Testis (tissue), 5 donors: ENCODE measurements at places on chromosomes 1 and 21. TPM values are rescaled to one million over a fixed set of nuclear protein-coding genes. Genes with fewer than 3 reads are reported as not detected.

RCSD1 gene
- total RNA-seq, result 13.8 TPM

C1orf87 gene
- 12.6 TPM for total RNA-seq

FGR gene
- total RNA-seq, result 10.0 TPM

GABRD gene
- 18.1 TPM for total RNA-seq

SH3BGR gene
- total RNA-seq, result 16.7 TPM

RNF223 gene
- 0.31 TPM for total RNA-seq

BECN2 gene
- total RNA-seq, result not detected

LAD1 gene
- 0.37 TPM for total RNA-seq

CD52 gene
- not detected for total RNA-seq

- DNase-seq, result no peak
Observed at GRCh38 chr1:65230731-65231481, 78.4 kb upstream of the DNAJC6 start.

DNA sequence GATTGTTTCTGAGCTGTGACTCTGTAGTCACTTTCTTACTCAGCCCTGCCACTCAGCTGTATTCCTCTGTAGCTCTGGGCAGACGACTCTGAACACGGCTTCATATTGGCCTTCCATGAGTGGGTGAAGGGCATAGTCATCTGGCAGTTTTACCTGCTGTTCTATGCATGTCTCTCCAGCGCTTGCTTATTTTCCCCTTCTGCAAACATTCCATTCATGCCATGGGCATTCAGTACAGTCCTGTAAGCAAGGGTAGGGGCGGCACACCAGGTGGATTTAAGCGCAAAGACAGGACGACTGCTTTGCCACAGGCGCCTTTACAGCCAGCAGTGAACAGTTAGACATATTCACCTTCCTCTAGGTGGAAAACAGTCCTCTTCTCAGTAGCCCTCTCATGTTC is 4.4 kb upstream of the WDR26 start:
- no peak for DNase-seq

DNA sequence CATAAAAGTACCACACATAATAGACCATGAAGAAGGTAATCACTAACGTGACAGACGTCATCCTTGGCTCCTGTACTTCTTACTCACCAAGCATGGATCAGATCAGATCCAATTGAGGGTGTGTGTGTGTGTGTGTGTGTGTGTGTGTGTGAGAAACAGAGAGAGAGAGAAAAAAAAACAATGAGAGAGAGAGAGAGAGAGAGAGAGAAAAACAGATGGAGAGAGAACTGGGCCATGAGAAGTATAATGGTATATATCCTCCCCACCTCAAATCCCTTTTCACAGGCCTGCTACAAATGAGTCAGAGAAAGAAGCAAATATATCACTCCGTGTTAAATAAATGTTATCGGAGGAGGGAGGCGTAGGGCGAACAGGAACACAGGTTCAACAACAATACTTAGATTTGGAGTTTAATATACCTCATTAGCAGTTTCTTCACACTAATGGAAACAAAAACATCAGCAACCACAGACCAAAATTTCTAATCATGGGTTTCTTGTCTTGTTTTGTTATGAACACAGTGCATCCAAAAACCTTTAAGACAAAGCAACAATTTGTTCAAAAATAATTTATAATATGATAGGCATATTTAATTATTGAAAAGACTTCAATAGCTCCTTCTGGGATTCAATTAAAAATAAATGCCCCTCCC is 45.3 kb downstream of the TIAM1 start:
- no peak for DNase-seq

- no peak for DNase-seq
Observed at GRCh38 chr21:42975886-42976608, 1.7 kb downstream of the PKNOX1 start.

- DNase-seq, result no peak
Observed at GRCh38 chr1:7732331-7732730, 38.8 kb upstream of the VAMP3 start.

DNA sequence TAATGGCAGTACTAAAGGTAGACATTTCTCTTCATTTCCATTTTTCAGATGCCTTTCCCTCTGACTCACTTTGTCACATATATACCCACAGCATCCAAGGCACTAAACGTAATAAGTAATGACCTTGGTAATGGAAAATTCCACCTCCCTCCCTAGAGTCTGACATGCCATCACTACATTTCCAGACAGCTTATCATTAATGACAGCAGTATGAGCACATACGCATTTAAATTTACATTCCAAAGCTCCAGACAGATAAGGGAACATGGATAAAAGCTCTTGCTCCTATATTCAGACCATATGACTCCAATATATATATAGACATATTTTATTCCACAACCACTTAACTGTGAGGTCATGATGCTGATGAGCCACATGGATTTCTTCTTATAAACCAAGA is 191.7 kb upstream of the GORAB start:
- DNase-seq, result no peak

GRCh38 chr1:109898842-109899241 is 11.8 kb upstream of the CSF1 start:
- DNase-seq, result no peak

DNA sequence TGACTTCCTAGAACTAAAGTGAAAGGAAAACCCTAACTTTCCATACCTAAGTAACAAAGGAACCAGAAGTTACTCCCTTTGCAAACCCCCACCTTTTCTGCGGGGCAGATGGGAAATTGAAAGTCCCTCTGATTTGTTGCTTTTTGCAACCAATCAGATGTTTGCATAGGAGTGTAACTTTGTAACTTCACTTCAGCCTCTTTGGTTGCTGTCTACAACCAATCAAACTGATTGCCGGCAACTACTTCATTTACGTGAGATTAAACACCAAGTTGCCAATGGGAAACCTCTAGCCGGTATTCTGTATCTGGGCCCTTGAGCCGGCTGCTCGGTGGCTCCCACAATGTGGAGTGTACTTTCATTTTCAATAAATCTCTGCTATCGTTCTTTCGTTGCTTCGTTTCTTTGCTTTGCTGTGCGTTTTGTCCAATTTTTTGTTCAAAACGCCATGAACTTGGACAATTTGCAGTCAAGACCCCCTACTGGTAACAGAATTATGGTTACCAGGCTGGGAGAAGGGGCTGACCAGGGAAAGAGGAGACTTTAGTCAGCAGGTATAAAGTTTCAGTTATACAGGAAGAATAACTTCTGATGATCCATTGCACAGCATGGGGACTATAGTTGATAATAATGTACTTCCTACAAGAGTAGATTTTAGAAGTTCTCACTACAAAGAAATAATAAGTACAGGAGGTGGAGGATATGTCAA is 69.2 kb upstream of the RGS2 start:
- DNase-seq, result no peak

GRCh38 chr1:218898921-218899320 is 274.8 kb upstream of the LYPLAL1 start:
- DNase-seq, result no peak

DNA sequence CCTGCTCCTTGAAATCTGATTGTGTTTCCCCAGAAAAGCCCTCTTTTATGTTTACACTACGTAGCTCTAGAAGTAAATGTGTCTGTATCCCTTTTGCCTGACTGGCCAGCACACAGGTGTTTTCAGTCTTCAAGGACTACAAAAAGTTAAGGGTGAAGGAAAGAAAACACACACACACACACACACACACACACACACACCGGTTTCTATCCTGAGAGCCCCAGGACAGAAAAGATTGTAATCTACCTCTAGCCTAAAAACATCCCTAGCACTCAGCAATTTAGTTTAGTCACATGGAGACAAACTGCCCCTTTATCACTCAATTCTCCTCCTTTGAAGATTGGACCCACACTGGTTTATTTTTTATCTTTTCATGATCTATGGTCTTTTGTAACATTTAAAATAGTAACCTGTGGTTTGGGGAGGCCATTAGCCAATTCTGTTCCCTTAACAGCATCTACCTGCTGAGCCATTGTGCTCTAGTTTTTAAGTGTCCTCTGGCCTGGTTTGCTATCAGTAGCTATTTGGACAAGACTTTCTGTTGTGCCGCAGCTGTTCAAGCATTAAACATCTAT is 15.8 kb upstream of the TRIM45 start:
- no peak for DNase-seq

GRCh38 chr1:59110271-59110670 is 186.6 kb upstream of the FGGY start:
- DNase-seq, result no peak

DNA sequence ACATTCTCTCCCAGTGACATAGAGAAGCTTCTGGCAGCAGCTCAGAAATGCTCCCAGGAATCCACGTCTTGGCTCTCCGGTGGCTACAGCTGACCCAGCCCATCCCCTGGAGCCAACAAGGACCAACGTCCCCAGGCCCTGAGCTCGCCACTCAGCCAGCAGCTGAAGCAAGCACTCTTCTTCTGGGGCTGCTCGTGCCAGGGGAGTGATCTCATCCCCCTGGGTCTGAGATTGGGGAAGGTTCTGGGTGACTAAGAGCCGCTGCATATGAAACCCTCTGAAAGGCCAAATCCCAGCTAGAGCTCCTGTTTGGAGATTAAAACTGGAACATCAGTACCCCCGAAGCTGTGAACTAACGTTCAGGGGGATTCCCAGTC is 487.9 kb downstream of the NPHP4 start:
- DNase-seq, result no peak

- no peak for DNase-seq
Observed at GRCh38 chr1:53726009-53726600, 12.9 kb downstream of the GLIS1 start.

- no peak for DNase-seq
Observed at GRCh38 chr1:25821112-25821476, 1.3 kb downstream of the MTFR1L start.

DNA sequence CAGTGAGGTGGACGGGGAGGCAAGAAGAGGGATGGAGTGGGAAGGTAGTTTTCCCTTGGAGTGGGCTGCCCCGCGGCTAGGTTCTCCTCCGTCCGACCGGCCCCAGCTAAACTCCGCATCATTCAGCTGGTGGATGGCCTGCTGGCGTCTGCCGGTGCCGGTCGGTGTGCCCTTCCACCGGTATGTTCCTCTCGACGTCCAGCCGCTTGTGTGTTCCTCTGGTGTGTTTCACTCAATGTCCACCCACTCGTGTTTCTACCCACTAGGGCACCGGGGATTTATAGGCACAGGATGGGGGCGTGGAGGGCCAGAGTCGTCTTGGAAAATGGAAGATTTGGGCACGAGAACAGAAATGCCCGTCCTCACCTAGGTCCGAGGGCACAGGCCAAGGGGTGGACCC is 931.7 kb upstream of the B3GALT2 start:
- no peak for DNase-seq

GRCh38 chr1:156911577-156912298 is 8.7 kb upstream of the LRRC71 start:
- DNase-seq, result no peak

- no peak for DNase-seq
Observed at GRCh38 chr1:64963466-64963865, 2.9 kb downstream of the JAK1 start.

- peak; percentile 52 for DNase-seq
Observed at GRCh38 chr21:17818186-17819113, 706 bp downstream of the C21orf91 start.

DNA sequence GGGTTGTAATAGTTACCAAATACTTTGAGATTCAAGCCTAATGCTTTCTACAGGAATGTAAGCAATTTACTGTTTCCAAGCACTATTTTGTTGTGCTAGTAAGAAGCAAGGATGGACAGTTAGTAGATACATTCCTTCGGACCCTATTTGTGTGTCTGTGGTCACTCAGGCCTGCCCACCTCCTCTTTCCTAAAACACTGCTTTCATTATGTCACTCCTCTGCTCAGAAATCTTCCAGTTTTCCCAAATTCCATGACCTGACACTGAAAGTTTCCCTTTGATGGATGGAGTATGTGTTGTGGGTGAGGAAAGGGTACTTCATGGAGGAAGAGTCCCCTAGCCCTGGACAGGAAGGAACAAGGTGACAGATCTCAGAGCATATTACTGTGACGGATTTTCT is 141.1 kb downstream of the DISP1 start:
- DNase-seq, result no peak

DNA sequence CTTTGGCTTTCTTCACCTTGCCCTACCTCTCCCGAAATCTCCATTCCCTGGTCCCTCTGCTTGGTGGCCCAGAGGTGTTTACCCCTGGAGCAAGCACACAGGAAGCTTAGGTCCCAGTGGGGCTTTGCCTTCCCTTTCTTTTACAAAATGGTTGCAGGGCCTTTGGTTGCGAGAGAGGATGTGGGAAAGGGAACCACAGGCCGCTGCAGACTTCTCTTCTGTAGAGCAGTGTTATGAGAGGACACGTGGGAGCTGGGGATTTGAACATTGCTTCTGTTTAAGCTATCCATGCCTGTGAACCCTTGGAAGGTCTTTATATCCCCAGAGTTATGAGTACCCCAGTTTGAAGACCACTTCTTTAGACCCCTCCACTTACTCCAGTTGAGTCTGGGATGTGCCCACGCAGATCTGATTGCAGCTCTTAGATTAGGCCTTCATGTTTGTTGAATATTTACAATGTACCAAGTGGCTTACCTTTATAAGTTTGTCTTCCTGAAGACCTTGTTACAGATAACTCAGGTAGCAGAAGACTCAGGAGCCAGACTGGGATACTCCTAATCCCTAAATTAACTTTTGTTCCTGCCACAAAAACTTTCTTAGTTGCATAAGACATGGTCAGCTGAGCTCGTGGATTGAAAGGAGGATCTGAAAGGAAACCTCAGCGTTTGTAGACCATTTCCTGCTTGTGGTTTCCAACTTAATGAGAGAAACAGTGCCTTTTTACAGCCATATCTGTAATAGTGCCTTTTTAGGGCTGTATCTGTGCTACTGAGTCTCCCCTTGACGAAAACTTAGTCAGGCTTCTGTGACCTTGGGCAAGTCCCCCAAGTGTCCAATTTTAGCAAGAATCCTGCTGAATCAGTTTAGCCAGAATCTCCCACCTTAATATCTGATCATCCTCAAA is 21.9 kb upstream of the IVNS1ABP start:
- no peak for DNase-seq

- DNase-seq, result no peak
Observed at GRCh38 chr1:221834698-221835513, 93.0 kb upstream of the DUSP10 start.

DNA sequence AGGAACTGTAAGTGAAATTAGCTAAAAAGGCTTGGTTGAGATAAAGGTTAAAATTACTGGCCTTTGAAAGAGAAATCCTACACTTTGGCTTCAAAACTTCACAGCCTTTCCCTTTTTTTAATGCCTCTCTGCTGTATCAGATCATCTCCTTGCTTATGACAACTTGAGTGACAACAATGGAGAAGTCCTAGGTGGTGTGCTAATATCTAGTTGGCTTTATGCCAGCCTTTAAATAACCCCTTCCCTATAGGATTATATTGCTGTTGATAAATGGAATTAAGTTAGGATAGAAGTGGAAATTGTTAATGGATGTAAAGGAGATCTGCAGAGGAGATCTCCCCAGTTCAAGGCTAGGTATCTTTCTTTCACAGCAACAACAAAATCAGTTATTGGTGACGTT is 130.2 kb upstream of the ATP1B1 start:
- no peak for DNase-seq

DNA sequence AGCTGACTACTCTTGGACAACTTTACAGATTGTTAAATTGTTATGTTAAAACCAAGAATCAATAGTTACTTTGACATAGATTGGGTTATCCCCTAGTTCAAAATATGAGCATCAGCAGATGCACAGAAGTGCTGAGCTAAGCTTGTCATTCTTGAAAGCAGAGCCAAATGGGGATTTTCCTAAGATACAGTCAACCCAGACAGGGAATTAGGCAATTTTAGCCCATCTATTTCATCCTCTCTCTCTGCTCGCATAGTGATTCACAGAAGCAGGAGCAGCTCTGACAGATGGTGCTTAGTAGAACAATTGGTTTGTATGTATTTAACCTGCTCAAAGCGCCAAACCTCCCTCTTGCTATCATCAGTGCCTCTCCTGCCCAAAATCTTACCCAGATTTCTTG is 27.9 kb upstream of the PRRC2C start:
- no peak for DNase-seq

GRCh38 chr1:27531959-27532685 is 42.2 kb upstream of the WASF2 start:
- no peak for DNase-seq
